Stimulated activated CD8-positive, alpha-beta memory T cell treated with anti-CD3 and anti-CD28 coated beads, Interleukin-4, amount 100 ng/mL, for 1 hour (primary cell): ENCODE measurements at places on chromosomes 6 and 20.

GRCh38 chr6:41375598-41376151, 40.3 kb downstream of the NCR2 start:
- no peak for DNase-seq

- no peak for DNase-seq
These were observed 32.5 kb downstream of the PREP start for GRCh38 chr6:105370351-105370750.

DNA sequence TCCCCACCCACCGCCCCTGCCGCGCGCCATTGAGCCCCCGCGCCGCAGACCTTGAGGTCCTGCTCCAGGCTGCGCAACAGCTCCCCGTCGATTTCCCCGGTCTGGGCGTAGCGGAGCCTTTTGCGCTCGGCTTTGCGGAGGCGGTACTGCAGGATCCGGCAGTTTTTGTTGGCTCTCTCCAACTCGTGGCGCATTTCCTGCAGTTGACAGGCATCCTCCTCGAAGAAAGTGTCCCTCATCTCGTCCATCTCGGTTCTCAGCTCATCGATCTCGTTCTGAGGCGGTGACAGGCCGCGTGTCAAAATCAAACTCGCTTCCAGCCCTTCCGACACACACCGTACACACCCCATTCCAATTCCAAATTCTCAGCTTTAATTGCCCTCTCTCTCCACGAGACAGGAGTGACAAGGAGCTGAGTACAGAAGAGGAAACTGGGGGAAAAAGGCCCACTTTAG, 4.3 kb downstream of the MTCL3 start:
- DNase-seq, result no peak

DNA sequence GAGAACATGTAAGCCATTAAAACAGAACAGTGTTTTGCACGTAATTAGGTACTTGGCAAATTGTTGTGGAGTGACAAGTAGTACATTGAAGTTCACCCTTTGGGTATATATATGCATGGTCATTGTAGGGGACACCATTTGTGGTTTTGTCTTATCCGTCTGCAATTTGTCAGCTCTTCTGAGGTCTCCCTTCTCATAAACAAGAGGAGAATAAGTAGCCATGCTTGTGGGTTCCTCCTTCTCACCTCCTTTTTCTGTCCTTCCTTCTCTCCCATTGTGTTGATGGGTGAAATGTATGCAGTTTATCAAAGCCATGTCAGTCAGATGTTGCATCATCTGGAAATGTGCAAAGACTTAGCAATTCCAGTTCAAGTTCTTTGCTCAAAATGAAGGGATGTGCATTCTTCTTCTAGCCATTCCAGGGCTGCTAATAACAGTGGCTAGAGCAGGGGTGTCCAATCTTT, 70.9 kb downstream of the QKI start:
- no peak for DNase-seq

GRCh38 chr6:30816791-30817739, 67.3 kb upstream of the DDR1 start:
- DNase-seq, result no peak

- DNase-seq, result no peak
These were observed 78.8 kb downstream of the COL19A1 start for GRCh38 chr6:69945192-69945591.

DNA sequence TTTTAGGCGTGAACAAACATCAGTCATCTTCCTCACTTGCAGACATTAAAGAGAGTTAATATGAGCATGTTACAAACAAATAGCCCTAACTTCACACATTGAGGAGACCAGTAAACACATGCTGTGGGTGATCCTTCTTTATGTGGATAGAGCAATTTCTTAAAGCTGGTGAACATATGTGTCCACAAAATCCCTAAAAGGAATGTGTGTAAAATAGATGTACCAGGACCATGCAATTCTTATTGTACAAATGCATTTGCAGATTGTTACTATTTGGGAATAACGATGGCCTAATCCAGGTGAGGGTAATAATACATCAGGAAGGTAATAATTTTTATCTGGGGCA, 228.9 kb downstream of the ALDH8A1 start:
- DNase-seq, result no peak

DNA sequence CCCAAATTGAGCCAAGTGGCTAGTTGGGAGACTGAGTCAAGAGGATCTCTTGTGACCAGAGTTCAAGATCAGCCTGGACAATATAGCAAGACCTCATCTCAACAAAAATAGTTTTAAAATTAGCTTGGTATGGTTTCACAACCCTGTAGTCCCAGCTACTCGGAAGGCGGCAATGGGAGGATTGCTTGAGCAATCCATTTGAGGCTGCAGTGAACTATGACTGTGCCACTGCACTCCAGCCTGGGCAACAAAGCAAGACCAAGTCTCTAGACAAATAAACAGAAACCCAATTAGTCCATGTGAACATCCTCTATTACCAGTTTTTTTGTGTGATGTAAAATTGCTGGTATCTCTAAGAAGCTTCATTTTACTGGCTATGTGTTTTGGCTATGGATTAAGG, 106.2 kb downstream of the TULP4 start:
- no peak for DNase-seq

DNA sequence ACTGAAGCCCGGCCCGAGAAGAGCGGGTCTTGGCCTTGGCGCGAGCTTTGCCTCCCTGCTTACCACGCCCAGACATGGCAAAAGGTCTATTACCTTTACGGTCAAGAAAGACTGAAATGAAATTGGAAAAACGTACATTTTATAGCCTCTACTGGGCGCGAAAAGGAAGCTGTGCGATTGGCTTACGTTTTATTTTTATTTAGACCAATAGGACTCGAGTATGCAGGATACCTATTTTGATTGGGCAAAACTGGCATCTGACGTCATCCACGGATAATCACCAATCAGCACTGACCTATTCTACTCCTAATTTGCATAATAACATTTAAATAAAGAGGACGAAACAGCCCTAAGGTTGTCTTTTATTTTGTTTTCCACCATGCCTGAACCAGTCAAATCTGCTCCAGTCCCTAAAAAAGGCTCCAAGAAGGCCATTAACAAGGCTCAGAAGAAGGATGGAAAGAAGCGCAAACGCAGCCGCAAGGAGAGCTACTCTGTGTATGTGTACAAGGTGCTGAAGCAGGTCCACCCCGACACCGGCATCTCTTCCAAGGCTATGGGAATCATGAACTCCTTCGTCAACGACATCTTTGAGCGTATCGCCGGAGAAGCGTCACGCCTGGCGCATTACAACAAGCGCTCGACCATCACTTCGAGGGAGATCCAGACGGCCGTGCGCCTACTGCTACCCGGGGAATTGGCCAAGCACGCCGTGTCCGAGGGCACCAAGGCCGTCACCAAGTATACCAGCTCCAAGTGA, 97.4 kb downstream of the OR2B2 start:
- DNase-seq, result peak; percentile 53

DNA sequence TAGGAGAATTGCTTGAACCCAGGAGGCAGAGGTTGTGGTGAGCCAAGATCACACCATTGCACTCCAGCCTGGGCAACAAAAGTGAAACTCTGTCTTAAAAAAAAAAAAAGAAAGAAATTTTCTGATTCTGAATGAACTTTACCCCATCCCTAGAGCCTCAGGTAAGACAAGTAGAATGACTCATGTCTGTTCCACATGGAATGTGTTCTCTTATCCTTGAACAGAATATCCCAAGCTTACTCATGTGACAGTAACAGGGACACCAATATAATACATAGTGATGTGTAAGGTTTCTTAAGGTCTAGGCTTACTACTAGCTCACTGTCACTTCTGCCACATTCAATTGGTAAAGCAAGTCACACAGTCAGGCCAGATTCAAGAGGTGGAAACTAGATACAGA, 219.6 kb upstream of the BTBD3 start:
- no peak for DNase-seq

GRCh38 chr6:1678201-1678600, 68.5 kb downstream of the FOXC1 start:
- DNase-seq, result no peak
